T-helper 1 cell (primary cell): ENCODE measurements at places on chromosomes 2 and 18.

DNA sequence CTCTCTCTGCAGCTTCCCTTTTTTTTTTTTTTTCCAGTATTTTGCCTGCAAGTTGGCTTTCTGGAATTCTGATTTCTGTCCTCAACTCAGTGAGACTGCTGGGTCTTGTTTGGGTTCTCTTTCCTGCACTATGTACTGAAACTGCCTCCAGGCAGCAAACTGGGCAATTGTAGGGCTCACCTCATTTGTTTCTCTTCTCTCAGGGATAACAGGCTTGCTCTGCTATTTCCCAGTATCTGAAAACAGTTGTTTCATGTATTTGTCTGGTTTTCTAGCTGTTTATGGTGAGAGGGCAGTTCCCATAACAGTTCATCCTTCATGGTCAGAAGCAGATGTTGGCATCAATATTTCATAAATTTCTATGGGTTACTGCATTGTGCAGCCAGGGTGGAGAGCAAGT, 206.0 kb downstream of the CYRIA start:
- no peak for DNase-seq

GRCh38 chr2:189337656-189338055, 103.6 kb upstream of the WDR75 start:
- no peak for DNase-seq

DNA sequence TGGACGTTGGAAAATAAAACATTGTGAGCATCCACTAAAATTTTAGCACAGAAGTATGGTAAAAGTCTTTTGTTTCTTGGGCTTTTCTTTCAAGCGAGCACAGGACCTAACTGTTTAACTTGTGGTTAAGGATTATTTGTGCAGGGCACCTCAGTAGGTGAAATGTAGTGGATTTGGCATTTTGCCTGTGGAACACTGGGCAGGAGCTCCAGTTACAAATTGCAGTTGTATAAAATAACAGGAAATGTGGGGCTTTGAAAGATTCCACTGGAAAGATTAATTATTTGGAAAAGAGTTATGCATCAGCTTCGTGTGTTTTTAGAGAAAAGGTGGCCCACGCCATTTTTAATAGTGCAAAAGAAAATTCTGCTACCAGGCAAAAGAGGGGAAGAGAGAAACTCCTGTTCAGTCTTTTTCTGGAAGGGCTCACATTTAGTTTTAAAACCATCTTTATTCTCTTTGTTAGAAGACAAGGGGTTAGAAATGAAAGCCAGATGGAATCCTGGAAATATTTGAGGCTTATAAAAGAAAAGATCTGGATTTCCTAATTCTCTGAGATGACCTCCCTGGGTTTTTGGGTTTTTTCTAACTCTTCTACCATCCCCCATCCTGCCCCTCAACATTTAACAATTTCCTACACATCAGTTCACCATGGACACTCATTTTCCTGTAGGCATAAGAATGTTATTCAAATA, 144.3 kb upstream of the SERTAD2 start:
- DNase-seq: no peak

DNA sequence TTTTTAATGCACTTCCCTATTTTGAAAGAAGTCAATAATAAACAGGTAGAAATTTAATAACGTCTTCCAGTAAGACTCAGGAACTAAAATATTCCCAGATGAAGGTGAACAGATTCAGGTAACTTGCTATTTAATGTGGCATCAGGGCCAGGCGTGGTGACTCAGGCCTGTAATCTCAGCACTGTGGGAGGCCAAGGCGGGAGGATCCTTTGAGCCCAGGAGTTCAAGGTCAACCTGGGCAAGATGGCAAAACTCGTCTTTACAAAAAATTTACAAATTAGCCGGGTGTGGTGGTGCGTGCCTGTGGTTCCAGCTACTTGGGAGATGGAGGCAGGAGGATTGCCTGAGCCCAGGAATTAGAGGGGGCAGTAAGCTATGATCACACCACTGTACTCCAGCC, 81.8 kb downstream of the NXPH2 start:
- DNase-seq: no peak
